ENCODE measurements at places on chromosomes 1 and 21.
A peak's percentile ranks its signal among the peaks of the same experiment; 100 is the strongest.

- DNase-seq, result no peak
Observed at GRCh38 chr1:152495066-152495675, 15.4 kb upstream of the LCE5A start.

- DNase-seq, result peak; percentile 27
Observed at GRCh38 chr21:44846485-44847260, 26.8 kb downstream of the PTTG1IP start.

DNA sequence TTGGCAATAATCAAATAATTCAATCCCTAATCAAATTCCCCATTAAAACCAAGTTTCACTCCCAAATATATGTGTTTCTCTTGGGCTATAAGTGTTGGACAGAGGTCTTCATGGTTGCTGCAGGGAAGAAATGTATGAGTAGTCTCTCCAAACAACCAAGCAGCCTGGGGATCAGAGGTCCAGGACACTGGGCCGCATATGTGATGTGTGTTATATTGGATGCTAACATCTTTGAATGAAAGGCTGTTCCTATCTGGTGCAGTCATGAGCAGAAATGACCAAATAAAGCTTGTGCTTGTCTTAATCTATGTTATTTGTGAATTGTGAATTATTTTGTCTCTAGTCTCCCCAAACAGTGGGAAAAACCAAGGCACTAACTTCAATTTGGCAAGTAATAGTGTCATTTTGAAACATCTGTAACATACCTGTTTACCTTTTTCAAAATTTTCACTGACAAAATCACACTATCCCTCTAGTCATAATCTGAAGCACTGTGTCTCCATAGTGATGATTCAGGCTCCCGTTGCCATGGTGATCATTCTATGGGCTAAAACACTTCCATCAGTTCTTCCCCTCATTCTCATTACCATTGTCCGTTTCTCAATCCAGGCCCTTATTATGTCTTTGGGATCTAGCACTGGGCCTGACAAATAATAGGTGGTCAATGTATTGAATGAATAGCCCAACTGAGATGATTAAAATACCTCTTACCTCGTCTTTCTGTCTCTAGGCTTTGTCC, 12.5 kb upstream of the TADA1 start:
- no peak for DNase-seq

DNA sequence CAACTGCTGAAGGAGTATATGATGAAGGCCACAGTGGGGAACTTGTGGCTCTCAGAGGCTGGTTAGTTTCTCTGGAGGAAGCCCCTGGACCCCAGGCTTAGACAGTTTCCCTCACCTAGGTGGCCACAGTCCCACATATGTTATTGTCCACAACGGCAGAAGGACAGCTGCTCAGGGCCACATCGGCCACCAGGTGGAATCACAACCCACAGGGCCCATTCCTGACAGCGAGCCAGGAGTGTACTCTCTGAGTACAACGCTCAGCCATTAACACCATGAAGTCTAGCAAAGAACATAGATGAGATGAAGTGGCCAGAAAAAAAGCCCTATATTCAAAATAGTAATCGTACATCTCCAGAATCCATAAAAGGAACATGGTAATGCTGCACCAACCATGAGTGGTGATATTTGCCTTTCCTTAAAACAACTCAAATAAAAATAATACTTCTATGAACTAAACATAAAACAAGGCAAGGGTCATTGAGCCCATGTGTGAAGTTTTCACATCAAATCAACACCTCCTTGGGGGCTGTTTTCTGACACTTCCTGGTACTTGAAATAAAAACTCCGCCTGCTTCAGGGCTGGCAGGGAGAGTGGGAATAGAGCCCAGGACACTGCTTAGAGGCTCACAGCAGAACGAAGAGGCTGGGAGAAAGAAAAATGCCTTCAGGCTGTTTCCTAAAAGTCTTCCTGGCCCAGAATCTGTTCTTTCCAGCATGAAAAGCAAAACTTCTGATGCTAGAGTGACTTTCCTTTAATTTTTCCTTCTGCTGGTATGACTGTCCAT, 383.3 kb downstream of the HHAT start:
- DNase-seq, result no peak

DNA sequence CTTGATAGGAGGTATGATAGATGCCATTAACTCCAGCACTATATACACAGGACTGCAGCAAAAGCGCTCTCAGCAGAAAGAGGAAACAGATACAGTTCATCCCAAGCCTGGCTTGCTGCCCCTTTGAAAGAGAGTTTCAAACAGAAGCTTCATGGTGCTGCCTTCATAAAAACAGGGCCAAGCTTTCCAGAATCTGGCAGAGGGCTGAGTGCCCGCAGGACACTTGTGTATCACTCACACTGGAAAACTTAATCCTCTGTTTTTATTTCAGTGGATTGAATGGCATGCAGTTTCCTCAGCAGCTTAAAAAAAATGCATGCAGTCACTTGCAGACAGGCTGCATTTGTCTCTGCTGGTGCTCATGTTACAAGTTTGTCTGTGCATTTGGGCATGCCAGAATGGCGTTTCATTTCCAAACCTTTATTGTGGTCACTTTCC, 40.4 kb downstream of the KCNJ15 start:
- no peak for DNase-seq

DNA sequence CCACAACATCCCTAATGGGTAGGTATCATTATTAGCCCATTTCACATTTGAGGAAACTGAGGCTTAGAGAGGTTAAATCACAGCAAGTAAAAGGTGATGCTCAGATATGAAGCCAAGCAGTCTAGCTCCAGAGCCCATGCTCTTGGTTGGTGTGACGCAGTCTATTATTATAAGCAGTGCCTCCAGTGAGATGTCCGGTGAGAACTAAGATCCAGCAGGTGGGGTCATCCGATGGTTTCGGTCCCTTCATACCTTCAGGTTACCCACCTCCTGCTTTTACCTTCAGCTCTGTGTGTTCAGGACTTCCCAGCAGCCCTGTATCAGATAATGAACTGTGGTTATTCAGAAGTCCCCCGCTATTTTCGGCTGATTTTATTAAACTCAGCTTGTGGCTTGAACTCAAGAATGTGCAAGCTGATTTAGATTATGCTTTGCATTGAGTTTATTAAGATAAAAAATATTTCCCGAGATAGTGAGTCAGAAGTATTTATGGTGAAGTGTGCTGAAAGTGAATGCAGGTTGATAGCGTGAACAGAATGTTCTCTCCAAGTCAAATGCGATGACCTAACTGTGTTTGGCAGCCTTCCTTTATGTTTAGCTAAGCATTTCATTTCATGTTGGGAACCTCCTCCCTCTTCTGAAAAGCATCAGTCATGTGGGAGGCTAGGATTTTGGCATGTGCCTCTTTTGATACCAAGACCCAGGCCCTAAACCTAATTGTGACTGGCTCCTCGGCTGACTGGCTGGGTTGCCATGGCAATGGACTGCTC, 160.9 kb upstream of the UBE2U start:
- no peak for DNase-seq

GRCh38 chr1:92486251-92487077, at the start of gene GFI1:
GFI1 (minus strand) TSS chr1:92486925; CDS start chr1:92483487, 3,438 bp downstream.
- no peak for DNase-seq
